ENCODE measurements at places on chromosomes 5 and 9. TPM values are rescaled to one million over a fixed set of nuclear protein-coding genes. Genes with fewer than 3 reads are reported as not detected.

- no peaks in the 10 kb centered on the region for H3K27me3 ChIP-seq
- no peak overlapping the region for H3K4me3 ChIP-seq
- no peak overlapping the region for H3K27ac ChIP-seq
- no peaks in the 10 kb centered on the region for H3K4me1 ChIP-seq
Measured at GRCh38 chr9:92983984-92984589, 36.8 kb downstream of the FGD3 start.

PLPPR1 gene
- total RNA-seq: not detected

- peaks cover 21% of the 10 kb centered on the region for H3K4me1 ChIP-seq
- 0 out of 2 replicates have a peak overlapping the region, but pooled peaks have one; percentile 17 for H3K27ac ChIP-seq
- H3K36me3 ChIP-seq: peaks cover 21% of the 10 kb centered on the region
- no peaks in the 10 kb centered on the region for H3K27me3 ChIP-seq
Measured at GRCh38 chr9:33041432-33042188, 16.5 kb downstream of the DNAJA1 start.

DNA sequence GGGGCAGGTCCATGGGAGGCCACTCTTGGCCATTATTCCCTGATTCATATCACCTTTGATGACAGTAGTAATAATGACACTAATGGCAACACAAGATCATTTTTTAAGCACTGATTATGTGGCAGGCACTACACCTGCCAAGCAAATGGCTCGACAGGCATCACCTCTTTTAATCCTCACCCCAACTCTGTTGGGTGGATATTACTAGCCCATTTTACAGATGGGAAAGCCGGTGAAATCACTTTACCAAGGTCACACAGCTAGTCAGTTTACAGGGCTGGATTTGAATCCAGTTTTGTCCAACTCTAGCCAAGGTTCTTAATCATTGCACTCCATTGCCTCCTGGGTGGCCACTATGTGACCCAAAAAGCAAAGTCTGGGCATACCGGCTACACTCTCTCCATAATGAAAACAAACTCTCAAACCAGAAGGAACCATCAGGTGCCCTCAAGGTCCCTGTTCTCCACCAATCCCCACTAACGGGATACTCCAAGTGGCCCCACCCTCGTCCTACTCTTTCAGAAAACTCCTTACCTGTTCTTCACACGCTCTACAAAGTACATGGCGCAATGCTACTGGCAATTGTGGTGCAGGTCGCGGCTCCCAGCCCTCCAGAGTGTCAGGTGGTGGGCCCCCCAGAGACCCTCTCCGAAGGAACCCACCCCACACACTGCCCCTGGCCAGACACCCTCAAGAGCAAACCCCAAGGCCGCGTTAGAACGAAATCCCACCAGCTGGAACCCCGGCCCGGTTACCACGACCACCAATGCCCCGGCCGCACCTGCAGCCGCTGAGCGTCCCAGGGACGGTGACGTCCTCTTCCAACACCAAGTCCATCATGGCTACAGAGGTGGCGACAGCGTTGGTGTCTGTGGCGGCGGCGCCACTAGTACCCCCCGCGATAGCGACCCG, 572 bp downstream of the CDK5RAP2 start:
- peak overlapping the region; percentile 67 for H3K27ac ChIP-seq
- peak overlapping the region; percentile 99 for H3K4me3 ChIP-seq
- no peaks in the 10 kb centered on the region for H3K36me3 ChIP-seq
- H3K4me1 ChIP-seq: peaks cover 40% of the 10 kb centered on the region
- DNase-seq: peak; percentile 54
- H3K27me3 ChIP-seq: no peaks in the 10 kb centered on the region

- DNase-seq: no peak
- no peak overlapping the region for H3K27ac ChIP-seq
- H3K36me3 ChIP-seq: no peaks in the 10 kb centered on the region
- H3K4me3 ChIP-seq: no peak overlapping the region
Measured at GRCh38 chr5:97998941-97999340, 774.5 kb upstream of the RGMB start.

- no peak overlapping the region for H3K27ac ChIP-seq
- no peaks in the 10 kb centered on the region for H3K4me1 ChIP-seq
- no peaks in the 10 kb centered on the region for H3K27me3 ChIP-seq
- no peak overlapping the region for H3K4me3 ChIP-seq
Measured at GRCh38 chr5:133385346-133385745, 227.0 kb downstream of the FSTL4 start.

TMEM141 gene
- total RNA-seq: 20.5 TPM

LCNL1 gene
- total RNA-seq: not detected

- H3K4me1 ChIP-seq: peaks cover 26% of the 10 kb centered on the region
- no peak overlapping the region for H3K4me3 ChIP-seq
- no peaks in the 10 kb centered on the region for H3K36me3 ChIP-seq
Measured at GRCh38 chr9:136995362-136995761, 1.0 kb downstream of the CLIC3 start.

KLHL3 gene
- 0.67 TPM for total RNA-seq

DNA sequence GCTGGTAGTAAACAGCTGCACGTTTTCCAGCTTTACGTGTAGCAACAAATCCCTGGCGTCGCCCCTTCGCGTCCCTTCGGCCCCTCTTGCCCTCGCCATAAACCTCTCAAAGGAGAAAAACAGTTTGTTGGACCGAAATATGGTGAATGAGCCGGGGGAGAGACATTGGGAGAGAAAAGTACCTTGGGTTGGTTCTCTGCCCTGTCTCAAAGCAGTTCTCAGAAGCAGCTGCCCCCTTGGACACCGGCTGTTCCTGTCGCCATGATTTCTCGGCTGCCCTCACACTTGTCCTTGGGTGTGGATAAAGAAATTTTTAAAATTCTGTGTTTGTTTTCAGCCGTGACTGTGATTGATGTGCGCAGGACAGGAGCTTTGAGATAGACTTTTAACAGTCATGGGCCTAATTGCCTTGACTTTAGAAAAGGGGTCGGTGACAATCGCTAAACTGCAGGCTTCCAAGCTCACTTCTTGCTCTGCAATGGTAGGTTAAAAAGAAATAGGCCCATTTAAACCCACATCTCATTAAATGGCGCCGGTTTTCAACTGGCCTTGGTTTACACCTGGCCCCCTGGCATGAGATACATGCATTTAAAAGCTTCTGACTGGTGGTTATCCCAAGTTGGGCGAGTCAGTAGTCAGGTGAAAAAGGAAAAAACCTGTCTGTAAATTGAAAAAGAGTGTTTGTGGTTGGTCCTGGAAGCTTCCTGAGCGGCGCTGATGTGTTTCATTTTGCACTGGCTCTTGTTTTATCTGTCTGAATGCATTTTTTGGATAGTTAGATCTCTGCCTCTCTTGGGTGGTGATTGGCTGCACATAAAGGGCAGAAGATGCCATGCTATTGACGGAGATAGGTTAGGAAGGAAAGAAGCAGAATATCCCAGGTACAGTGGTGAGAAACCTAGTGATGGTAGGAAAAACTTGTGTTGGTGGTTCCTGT, 983 bp downstream of the RCL1 start:
- peaks cover 42% of the 10 kb centered on the region for H3K4me1 ChIP-seq
- H3K36me3 ChIP-seq: peaks cover 9% of the 10 kb centered on the region
- no peak for DNase-seq
- peak overlapping the region; percentile 97 for H3K4me3 ChIP-seq
- H3K27me3 ChIP-seq: no peaks in the 10 kb centered on the region
- no peak overlapping the region for H3K27ac ChIP-seq

CXCL14 gene
- not detected for total RNA-seq

HARS2 gene
- total RNA-seq: 18.3 TPM

ADAMTS19 gene
- 3.1 TPM for total RNA-seq

GRCh38 chr9:81264516-81264915, 424.8 kb downstream of the TLE1 start:
- H3K27ac ChIP-seq: no peak overlapping the region
- no peaks in the 10 kb centered on the region for H3K27me3 ChIP-seq
- no peak overlapping the region for H3K4me3 ChIP-seq
- H3K4me1 ChIP-seq: no peaks in the 10 kb centered on the region
- H3K36me3 ChIP-seq: no peaks in the 10 kb centered on the region
- DNase-seq: no peak

DNA sequence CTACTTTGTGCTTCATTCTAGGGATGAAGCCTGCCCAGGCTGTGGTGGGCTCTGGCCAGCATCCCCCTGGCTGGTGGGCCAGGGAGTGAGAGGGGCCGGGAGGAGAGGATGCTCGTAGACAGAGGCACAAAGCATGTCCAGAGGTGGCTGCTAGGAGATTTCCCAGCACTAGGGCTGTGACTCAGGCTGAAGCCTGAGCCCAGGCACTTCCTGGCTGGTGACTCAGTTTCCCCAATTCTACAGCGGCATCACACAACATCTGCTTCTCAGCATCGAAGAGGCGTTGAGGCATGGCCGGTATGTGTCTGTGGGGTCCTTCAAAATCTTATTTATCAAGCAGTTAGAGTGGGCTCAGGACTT, 55.6 kb downstream of the DUSP1 start:
- DNase-seq: no peak
- no peaks in the 10 kb centered on the region for H3K4me1 ChIP-seq
- no peaks in the 10 kb centered on the region for H3K27me3 ChIP-seq

DNA sequence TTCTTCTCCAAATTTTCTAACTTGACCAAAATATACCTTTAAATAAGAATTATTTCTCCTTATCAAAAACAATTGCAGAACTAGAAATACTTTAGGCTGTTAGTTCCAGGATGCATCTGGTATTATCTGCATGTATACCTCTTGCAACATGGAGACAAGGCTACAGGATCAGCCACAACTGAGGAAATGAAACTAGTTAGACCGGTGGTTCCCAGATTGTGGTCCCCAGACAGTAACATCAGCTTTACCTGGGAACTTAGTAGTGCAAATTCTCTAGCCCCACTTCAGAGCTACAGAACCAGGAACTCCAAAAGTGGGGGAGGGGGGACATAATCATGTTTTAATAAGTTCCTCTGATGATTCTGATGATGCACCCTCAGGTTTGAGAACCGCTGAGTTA, 61.6 kb upstream of the C9orf72 start:
- no peaks in the 10 kb centered on the region for H3K36me3 ChIP-seq
- no peak overlapping the region for H3K4me3 ChIP-seq
- no peak overlapping the region for H3K27ac ChIP-seq
- H3K27me3 ChIP-seq: no peaks in the 10 kb centered on the region
- H3K4me1 ChIP-seq: no peaks in the 10 kb centered on the region
- DNase-seq: no peak

GRCh38 chr5:9348401-9348996, 197.4 kb downstream of the SEMA5A start:
- H3K36me3 ChIP-seq: no peaks in the 10 kb centered on the region
- H3K4me1 ChIP-seq: no peaks in the 10 kb centered on the region
- H3K27ac ChIP-seq: no peak overlapping the region
- H3K4me3 ChIP-seq: no peak overlapping the region

GFPT2 gene
- not detected for total RNA-seq

- DNase-seq: no peak
- no peak overlapping the region for H3K27ac ChIP-seq
- H3K36me3 ChIP-seq: no peaks in the 10 kb centered on the region
- no peaks in the 10 kb centered on the region for H3K4me1 ChIP-seq
Measured at GRCh38 chr5:19975795-19976194, 12.2 kb downstream of the CDH18 start.
